Dorsolateral prefrontal cortex (tissue), 122 donors: ENCODE measurements at places on chromosomes 4 and X. TPM values are rescaled to one million over a fixed set of nuclear protein-coding genes. Genes with fewer than 3 reads are reported as not detected.

The CT45A2 gene
- total RNA-seq, result not detected

- DNase-seq, result no peak
Measured at GRCh38 chrX:113548308-113549015, 707.8 kb upstream of the AMOT start.

The RAB39B gene
- 27.1 TPM for total RNA-seq

DNA sequence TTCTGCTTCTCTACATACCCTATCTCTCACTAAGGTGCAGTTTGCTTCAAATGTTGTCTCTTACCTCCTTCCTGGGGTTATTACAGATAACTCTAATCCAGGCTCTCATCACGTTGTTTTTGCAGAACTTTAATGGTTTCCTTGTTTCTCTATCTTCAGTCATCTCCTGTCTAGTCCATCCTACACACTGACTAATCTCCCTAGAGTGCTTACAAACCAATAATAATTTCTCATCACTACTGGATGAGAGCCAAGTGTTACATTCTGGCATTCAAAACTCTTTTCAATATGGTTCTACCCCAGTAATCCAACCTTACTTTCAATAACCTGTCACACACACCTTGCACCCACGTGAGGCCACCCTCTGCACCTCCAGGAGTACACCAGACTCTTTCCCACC is 86.1 kb downstream of the SYNPO2 start:
- DNase-seq, result no peak

The XAGE1A gene
- not detected for total RNA-seq

DNA sequence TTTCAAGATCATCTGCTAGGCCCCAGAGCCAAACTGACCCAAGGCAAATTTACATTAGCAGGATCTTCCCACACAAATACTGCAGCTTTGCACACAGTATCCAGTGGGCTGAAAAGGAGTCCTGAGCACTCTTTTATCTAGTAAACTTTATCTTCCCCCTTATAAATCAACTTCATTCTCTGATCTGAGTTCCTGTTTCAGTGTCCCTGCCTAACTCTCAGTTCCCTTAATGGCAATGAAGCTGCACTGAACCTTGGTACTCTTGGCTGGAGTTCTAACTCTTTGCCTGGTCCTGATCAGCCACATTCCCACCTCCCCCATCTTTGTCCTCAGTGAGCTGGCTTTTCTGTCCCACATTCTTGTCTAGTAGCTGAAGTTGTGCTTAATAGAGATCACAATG is 37.4 kb downstream of the EDA2R start:
- DNase-seq, result no peak

DNA sequence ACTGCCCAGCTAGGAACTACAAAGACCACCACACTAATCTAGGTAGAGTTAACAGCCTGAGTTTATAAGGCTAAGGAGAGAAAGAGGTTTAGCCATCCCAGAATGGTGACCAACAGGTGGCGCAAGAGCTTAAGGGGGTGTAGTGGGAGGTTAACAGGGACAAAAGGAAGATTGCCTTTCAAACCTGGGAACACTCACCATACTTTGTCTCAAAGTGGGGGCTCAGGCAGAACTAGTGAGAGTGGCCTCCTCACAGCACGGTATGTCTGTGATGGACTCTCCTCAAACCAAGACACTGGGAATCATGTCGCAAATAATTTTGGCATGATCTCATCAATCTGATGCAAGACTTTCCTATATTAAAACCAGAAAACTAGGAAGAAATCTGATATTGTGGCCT is 23.4 kb downstream of the CCNI start:
- no peak for DNase-seq

- DNase-seq, result no peak
Measured at GRCh38 chrX:8189096-8189830, 18.2 kb upstream of the VCX2 start.

DNA sequence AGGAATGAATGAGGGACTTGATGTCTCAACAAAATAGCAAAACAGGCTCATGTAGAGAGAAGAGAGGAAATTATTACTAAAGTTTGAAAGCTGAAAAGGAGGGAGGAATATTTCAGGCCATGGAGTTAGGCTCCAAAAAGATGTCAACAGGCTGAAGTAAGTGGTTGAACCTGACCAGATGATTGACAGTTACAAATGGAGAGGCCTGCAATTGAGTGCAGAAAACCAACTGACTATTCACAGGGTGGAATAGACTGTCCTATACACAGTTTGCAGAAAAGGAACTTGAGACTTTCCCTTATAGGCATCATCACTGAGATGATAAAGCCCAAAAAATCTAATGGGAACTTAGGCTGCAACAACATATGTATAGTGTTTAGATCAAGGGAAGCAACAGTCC is 233.3 kb downstream of the AR start:
- DNase-seq, result no peak

The FAM47A gene
- not detected for total RNA-seq

The ITIH6 gene
- not detected for total RNA-seq

- DNase-seq, result no peak
Measured at GRCh38 chr4:2281575-2282343, 19.9 kb upstream of the MXD4 start.

DNA sequence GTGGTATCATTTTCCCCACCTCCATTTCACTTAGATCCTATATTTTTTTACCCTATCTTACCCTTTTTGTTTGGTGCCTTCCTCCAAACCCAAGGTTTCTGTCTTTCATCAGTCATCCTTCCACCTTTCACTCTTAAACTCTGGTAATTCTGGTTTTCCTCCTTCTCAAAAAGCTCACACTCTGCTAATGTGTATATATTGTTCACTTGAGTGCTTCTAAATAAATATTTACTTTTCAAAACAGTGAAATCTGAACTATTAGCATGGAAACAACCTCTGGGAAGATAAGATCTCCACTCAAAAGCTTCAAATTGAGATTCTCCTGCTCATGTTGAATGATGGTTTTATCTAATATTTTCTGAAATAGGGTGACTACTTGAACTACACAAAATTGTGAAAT is 21.5 kb downstream of the XIAP start:
- no peak for DNase-seq

GRCh38 chrX:70479922-70480659 is 35.5 kb downstream of the DLG3 start:
- no peak for DNase-seq

GRCh38 chr4:83392562-83392961 is 57.9 kb upstream of the HPSE start:
- DNase-seq, result no peak

The IRAK1 gene
- total RNA-seq, result 56.4 TPM

DNA sequence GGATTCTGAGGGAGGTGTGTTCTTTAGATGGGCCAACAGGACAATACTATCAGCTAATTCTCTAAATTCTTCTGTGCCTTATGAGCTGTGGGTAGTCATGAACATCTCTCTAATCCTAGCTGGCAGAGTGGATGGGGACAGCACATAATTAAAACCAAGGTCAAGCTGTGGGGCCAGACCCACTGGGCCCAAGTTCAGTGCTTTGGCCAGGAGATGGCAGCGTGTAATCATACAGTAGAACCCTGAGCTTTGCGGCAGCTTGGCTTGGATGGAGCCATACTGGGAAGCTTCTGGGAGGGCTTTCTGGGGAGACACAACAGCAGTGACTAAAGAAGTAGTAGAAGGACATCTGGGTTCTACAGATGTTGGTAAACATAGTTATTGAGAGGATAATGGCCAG is 140.3 kb upstream of the CXCL13 start:
- no peak for DNase-seq

DNA sequence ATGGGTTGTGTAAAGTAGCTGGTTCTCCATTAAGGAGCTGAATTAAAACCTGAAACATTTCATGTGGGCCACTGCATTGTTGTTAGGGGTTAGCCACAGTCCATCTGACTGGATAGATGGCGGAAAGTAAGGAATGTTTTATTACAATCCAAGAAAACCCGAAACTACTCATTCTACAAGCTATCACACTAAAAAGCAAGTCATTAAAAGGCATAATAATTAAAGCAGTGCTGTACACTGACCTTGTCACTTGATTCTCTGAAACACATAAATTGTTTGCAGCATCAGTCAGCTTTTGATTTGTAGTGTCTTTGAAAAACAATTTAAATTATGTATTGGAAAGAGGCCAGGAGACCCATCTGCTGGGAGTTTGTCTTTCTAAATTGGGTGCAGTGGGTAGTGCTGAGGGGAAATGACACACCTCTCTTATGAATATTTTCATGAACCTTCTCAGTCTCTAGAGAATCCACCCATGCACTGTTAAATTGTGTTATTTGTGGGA is 75.7 kb upstream of the ANK2 start:
- no peak for DNase-seq

The NUDT11 gene
- total RNA-seq, result 20.1 TPM

DNA sequence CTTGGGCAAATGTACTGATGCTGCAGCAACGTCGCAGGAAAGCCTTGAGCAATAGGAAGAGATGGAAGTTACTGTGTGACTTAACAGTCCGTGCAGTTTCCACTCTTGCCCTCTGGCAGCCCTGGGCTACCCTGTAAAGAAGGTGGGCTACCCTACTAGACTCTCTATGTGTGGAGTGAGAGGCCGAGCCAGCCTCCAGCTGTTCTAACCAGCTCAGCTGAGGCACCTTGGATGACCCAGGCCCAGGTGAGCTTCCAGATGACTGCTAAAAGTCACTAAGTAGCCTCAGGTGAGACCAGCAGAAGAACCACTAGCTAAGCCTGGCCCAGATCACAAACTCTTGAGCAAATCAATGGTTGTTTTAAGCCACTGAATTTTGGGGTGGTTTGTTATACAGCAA is 34.9 kb upstream of the PPP2R2C start:
- no peak for DNase-seq
